ENCODE measurements at places on chromosomes 11 and 22. TPM values are rescaled to one million over a fixed set of nuclear protein-coding genes. Genes with fewer than 3 reads are reported as not detected.

DNA sequence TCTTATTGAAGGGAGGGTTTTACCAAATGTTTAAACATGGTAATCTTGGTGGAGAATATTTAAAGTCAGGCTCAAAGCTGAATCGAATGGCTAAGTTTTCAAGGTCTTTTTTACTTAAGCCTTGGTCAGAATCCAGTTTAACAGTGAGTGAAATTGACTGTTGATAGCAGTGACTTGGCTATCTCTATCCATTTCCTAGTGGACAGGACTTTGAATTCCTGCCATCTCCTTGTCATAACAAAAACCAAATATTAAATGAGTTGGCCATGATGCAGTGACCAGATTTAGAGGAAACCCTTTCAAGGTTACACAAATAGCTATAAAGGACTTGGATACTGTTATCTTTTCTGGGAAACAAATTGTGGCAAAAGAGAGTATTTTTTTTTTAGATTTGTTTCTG is 92.0 kb downstream of the JRKL start:
- no peak overlapping the region for H3K27ac ChIP-seq
- H3K4me1 ChIP-seq: no peaks in the 10 kb centered on the region
- H3K4me3 ChIP-seq: no peak overlapping the region
- no peaks in the 10 kb centered on the region for H3K36me3 ChIP-seq
- H3K27me3 ChIP-seq: peaks cover 3% of the 10 kb centered on the region

- peaks cover 17% of the 10 kb centered on the region for H3K36me3 ChIP-seq
- no peaks in the 10 kb centered on the region for H3K4me1 ChIP-seq
- no peak overlapping the region for H3K4me3 ChIP-seq
- H3K27ac ChIP-seq: no peak overlapping the region
These were observed 14.9 kb downstream of the PISD start for GRCh38 chr22:31647066-31647465.

DNA sequence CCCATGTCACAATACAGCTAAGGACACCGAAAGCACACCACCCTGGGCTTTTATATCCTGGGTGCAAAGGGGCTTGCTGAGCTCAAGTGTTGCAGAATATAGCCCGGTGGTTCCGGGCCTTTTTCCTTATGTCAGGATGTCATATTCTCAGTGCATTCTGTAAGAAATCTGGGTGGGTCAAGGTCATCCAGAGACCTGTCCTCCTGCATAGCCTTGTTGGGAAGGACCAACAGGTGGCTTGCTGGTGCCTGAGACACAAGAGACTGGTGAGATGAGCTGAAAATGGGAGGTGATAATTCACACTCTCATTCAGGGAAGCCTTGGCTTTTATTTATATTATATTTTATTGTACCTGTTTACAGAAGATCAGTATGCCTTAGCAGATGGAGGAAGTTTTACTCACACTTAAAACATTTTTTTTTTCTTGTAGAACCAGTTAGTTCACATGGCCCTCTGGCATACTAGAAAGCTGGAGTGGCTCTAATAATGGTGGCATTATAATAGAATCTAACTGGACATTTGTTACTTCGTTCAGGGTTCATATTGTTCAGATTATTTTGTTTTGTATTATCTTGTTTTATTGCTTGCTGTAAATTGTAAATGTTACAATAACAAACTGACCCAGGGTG is 14.6 kb upstream of the TMEM123 start:
- H3K4me3 ChIP-seq: no peak overlapping the region
- H3K27me3 ChIP-seq: no peaks in the 10 kb centered on the region
- DNase-seq: no peak
- peaks cover 10% of the 10 kb centered on the region for H3K4me1 ChIP-seq
- no peaks in the 10 kb centered on the region for H3K36me3 ChIP-seq

DNA sequence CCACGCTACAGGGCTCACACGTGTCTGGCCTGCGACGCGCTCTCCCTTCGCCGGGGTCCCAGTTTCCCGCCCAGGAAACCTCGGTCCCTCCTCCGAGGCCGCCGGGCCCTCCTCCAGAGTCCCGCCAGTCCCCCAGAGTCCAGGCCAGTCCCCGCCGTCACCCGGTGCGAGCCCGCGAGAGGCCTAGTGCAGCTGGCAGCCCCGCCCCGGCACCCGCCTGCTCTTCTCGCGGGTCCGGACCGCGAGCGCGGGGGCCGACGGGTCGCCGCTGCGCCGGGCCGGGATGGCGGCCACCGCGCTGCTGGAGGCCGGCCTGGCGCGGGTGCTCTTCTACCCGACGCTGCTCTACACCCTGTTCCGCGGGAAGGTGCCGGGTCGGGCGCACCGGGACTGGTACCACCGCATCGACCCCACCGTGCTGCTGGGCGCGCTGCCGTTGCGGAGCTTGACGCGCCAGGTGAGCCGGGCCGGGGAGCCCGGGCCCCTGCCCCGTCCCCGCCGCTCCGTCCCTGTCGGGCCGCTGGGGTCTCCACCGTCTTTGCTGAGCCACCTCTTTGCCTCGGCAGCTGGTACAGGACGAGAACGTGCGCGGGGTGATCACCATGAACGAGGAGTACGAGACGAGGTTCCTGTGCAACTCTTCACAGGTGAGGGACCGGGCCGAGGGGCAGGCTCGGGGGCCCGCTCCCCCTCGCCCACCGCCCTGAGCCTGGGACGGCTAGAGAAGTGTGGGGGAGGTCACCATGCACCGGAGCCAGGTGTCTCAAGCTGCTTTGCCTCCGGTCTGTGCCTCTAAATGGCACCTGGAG is at the start of gene PTPMT1:
PTPMT1 (plus strand) TSS at position 260 of the 809 bp plus-strand sequence; CDS start at position 284, 24 bp downstream.
- peak within 1 kb of the TSS; percentile 93 for H3K4me3 ChIP-seq
- H3K4me1 ChIP-seq: peaks cover 19% of the 10 kb centered on the region
- no peaks in the 10 kb centered on the region for H3K27me3 ChIP-seq

Gene DRICH1
- 2.3 TPM for total RNA-seq

Measured in natural killer cell (primary cell).